ENCODE measurements at places on chromosomes 2 and 18.

- DNase-seq, result no peak
Observed at GRCh38 chr18:46298511-46298910, 194.3 kb downstream of the HAUS1 start.

DNA sequence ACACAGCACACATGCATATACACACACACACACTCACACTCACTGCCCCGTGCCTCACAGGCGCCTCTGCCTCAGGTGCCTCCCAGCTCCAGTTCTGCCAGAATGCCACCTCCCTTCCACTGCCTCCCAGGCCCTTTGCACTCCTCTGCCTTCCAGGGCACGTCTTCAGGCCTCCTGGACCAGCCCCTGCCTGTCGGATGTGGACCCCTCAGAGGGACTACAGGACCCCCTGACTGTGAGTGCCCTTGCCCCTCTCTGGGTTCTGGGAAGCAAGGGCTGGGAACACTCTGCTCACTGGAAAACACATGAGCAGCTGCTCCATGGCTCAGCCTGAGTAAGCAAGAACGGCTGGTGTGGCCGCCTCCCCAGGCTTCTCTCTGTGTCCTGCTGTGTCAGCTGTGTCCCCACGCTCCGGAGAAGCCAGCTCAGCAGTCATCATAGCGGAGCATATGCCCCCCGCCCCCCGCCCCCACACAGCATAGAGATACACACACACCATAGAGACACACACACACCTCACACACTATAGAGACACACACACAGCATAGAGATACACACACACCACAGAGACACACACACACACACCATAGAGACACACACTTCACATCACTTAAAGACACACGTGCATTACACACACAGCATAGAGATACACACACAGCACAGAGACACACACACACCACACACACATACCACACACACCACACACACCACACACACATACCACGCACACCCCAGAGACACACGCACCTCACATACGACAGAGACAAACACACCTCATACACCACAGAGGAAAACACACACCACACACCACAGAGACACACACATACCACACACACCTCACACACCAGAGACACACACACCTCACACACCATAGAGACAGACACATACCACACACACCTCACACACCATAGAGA lies 271.3 kb downstream of the CYRIA start:
- DNase-seq, result no peak

DNA sequence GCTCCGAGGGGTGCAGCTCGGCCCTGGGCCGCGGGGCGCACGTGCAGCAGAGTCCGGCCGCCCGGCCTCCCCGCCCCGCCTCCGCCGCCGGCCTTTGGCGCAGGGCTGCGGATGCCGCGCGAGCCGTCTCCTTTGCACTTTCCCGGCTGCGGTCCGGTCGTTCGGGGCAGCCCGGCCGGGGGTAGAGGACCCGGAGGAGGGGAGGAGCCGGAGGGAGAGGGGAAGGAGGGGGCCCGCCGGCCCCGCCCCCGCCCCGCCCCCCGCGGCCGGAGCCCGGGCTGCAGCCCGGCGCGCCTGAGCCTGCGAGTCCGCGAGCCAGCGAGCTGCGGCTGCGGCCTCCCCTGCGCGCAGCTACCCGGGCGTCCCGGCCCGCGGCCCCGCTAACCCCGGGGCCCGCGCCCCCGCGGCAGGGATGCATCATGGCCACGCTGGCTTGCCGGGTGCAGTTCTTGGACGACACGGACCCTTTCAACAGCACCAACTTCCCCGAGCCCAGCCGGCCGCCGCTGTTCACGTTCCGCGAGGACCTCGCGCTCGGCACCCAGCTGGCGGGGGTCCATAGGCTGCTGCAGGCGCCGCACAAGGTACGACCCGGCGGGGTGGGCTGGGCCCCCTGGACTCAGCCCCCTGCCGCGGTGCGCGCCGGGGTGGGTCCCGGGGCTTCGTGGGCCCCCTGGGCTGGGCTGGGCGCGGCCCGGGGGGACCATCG lies at the start of gene FHOD3:
FHOD3 (plus strand) TSS at position 297 of the 709 bp plus-strand sequence; CDS start at position 420, 123 bp downstream.
- DNase-seq, result no peak

DNA sequence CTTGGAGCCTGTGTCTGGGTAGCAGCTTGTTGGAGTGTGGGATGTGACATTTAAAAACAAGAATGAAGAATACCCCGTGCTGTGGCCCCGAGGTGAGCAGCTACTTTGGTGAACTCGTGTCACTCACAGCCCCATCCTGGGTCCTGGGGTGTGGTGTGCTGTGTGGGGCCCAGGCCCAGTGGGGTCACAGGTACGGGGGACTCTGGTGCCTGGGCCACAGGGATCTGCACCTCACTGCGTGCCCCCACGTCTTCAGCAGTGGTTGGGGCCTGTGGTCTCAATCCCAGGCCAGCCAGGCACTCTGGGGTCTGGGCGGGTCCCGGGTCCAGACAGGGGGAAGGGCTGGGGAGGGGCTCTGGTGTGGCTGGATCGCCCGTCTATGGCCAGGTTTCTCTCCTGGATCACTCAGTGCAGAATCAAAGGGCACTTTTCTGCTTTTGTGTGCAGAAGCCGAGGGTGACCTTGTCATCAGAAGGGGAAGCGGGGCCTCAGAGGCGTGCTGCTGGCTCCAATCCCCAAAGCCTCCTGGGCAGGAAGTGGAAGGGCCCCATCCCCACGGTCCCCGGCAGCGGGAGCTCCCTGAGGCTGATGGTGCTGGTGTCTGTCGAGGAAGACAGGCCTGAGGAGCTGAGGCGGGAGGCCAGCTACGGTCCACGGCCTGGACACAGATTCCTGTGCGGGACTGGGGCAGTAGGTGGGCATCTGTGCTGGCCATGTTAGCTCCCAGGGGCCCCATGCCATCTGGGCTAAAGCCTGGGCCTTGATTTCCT lies 1.4 kb downstream of the GPR35 start:
- DNase-seq, result peak; percentile 70

DNA sequence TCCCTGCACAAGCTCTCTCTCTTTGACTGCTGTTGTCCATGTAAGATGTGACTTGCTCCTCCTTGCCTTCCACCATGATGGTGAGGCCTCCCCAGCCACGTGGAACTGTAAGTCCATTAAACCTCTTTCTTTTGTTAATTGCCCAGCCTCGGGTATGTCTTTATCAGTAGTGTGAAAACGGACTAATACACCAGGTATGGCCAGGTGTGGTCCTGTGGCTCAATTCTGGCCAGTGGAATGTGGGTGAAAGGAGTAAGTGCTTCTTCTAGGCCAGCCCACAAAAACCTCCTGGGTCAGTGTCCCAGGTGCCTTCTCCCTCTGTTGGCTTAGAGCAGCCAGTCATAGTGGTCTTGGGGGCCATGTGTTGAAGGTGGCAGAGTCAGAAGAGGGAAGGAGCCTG lies 57.0 kb downstream of the PRKCE start:
- DNase-seq, result no peak

DNA sequence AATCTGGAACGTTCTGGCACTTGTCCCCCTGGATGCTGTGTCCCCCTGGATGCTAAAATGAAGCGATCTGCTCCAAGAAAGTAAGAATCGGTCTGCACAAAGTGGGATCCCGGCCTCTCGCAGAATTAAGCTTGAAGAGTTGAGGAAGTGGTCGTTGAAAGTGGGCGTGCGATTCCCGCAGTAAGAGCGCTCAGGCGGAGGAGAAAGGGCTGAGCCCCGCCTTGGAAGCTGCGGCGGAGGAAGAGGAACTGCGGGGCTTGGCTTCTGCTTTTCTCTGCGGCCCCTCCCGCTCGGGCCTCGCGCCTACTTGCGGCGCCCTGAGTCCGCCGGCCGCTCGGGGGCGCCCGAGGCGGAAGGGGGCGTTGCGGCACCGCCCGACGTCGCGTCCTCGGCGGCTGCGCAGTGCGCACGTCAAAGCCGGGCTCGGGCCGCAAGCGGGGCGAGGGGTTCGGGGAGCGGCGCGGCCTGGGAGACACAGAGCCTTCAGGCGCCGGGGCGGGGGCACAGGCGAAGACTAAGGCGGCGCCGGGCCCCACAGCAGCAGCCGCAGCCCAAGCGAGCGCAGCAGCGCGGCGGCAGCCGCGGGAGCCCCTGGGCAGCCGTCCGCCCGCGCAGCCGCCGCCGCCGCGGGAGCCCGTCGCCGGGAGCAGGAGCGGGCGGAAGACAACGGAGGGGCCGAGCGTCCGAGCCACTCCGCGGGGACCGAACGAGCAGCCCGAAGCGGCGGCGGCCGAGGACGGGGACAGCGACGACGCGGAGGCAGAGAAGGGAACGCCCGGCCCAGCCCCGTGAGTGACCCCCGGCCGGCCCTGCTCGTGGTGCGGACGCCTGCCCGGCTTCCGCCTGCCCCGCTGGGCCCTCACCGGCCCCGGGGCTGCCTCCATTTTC lies at the start of gene CAB39:
CAB39 (plus strand) TSS at position 400 of the 888 bp plus-strand sequence. CDS start 47,160 bp downstream, outside the sequence.
- peak; percentile 90 for DNase-seq

DNA sequence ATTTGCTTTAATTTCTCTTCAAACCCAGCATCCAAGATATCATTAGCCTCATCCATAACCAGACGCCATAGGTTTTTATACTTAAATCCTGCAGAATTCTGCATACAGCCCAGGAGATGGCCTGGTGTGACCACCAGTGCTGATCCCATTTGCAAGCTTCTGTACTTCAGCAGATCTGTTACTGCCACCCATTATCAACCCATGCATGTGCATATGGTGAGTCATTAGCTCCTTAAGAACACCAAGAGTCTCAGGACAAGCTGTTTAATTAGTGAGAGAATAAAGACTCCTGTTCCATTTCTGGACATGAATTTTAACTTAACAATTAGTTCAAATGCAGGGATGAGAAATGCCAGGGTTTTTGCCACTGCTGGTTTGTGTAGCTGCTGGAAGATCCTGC lies 110.7 kb upstream of the TANK start:
- DNase-seq, result no peak

- no peak for DNase-seq
Observed at GRCh38 chr2:58520903-58521302, 279.8 kb upstream of the FANCL start.

DNA sequence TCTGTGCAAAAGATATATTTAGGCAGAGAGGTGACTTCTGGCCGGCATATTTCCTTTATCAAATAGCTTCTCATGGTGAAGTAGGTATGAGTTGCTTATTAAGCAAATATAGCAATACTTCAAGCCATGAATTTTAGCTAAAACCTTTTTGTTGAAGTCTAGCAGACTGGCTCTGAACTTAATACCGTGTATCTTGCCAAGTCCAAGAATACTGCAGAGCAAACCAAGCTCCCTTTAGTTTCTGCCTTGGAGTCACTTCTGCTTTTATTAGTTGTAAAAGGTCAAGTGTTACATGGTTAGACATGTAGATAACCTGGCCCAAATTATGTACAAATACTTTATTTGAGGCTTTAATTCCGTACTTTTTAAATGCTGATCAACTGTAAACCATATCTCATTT lies 627.6 kb upstream of the PKDCC start:
- DNase-seq, result no peak

DNA sequence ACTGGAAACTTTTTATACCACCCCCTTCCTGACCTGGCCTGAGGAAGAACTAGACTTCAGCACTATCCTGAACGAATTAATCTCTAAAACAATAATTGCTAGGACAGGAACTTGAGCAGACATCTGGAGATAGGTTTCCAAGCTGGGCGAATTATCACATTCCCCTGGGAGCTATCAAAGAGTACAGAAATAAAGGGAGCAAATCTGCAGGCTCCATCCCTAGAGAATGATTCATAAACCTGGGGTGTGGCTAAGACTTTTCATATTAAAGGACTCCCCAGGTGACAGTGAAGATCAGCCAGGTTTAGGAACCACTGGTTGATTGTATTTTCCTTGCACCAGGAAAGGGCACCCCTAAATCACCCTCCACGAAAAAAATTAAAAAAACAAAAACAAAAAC lies 105.6 kb upstream of the NOL4 start:
- no peak for DNase-seq

GRCh38 chr2:242011167-242011513 lies 141.6 kb downstream of the RTP5 start:
- no peak for DNase-seq
